ENCODE measurements at places on chromosomes 13 and 19.
A peak's percentile ranks its signal among the peaks of the same experiment; 100 is the strongest.

DNA sequence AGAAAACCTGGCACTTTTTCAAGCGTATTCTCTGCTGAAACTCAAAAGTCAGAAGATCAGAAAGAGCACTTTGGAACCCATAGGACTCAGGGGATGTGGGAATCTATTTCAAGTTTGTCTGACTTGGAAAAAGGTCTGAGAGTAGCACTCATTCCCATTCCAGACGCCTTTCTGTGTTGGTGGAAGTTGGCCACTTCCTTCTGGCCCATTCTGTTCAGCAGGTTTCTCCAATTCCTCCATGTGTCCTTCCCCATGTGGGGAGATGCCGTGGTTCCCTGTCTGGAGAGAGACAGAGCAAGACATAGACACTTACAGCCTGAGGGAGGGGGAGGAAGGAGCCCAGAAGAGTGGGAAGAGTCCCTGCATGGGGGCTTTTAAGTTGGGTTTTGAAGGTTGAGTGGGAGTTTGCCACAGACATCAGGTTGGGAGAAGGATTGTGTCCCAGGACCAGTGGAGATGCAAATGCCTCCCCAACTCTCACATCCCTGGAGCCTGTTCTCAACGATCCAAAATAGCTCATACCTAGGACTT is 48.0 kb downstream of the CELF5 start:
- no peak for DNase-seq

GRCh38 chr19:15829306-15829698 is 13.8 kb upstream of the OR10H1 start:
- no peak for DNase-seq

- DNase-seq = no peak
These were observed 10.8 kb downstream of the RASL11A start for GRCh38 chr13:27281420-27281819.

GRCh38 chr13:112792511-112792910 is 102.7 kb downstream of the ATP11A start:
- DNase-seq = no peak

DNA sequence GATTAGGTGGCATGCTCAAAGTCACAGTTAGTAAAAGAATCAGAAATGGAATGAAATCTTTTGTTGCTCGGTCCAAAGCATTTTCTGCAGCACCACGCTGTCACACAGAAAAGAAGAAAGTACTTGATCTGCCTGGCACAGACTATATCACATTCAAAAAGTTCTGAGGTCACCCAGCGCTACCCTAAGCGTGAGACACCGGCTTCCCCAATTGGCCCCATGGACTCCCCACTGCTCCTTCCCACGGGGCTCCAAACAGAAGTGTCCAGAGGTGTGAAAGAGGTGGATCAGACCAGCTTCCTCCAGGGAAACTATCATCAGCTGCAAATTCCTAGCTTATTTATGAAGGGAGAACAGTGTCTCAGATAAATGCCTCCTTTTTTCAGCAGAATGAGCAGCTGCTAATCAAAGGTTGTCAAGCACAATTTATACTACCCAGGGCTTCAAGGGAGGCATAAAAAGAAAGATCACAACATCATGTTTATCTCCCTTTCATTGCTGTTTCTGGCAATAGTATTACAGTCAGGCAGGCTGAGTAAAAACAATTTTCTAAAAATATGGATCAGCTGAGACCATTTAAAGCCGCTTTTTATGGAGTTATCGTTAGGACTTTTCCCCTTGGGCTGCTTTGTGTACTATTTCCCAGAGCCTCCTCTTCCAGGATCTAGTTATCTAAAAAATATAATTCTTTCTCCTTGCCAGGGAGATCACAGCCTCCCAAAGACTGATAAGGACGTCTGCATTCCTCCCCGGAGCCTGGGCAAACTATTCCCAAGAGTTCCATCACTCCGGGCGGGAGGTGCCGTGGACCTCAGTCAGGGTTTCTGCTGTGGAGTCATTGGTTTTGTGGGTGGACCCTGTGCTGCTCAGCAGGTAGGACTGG is 208.0 kb downstream of the LHFPL6 start:
- no peak for DNase-seq

DNA sequence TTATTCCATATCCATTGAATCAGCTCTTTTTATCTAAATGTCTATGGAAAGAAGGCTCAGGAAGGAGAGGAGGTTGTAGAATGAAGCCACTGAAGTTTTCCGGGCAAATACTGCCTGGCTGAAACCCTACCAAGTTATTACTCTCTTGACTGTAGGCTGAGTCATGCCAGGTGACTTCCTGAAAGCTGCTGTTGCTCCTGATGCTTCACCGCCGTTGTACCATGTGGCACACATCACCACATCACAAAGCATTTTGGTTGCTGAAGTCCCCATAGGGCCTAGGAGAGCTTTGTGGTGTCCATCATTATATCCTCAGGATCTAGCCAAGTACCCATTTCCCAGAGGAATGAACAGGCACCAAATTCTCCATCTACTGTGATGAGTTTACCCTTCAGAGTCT is 11.1 kb upstream of the TDRD12 start:
- peak; percentile 16 for DNase-seq

DNA sequence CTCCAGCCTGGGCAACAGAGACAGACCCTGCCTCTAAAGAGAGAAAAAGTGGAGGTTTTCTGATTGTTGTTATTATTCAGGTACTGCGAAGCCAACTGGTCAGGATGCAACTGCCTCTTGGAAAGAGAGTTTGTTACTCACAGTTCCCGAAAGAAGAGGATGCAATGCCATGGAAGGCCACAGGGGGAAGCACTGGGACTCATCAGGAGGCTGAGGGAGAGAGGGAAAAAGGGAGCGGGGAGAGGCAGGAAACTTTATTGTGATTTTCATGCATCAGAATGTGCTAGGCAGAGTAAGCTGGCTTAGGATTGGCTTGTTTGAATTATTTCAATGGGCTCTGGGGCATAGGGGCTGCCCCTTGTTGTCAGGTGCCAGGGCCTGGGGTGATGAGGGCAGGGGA is 27.6 kb downstream of the MYO9B start:
- no peak for DNase-seq

DNA sequence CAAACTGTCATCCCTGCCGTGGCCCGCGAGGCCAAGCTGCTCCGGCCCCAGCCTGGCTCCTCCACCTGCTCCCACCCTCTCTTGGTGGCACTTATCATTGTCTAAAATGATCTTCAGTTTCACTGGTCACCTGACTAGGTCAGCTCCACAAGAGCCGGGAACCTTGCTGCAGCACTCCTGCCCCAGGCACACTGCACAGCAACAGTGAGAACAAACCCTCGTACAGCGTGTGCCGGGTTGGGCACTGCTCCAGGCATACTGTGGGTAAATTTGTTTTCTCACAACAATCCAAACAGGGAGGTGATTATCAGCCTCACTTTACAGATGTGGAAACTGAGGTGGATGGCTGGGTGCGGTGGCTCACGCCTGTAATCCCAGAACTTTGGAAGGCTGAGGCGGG is 8.9 kb downstream of the DEDD2 start:
- no peak for DNase-seq

DNA sequence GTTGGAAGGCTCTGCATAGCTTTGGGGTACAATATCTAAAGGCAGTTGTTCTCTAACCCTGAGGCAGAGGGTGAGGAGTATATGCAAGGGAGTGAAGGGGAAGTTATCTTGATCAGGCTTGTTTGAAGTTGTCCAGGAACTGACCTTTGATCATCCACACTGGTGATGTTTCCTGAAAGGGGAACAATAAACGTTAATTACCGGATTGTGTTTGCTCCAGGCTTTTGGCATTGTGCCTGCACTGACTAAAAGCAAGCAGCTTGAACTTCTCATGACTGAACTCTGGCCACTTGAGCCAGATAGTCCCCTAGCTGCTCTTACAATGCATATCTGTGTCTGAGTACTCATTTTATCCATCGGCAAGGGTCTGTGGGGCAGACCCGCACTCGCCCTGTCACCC is 27.0 kb upstream of the ZNF726 start:
- DNase-seq = no peak

- no peak for DNase-seq
These were observed 20.4 kb downstream of the CHERP start for GRCh38 chr19:16521715-16522289.

GRCh38 chr13:112532837-112533745 is 54.9 kb downstream of the TUBGCP3 start:
- DNase-seq = no peak

DNA sequence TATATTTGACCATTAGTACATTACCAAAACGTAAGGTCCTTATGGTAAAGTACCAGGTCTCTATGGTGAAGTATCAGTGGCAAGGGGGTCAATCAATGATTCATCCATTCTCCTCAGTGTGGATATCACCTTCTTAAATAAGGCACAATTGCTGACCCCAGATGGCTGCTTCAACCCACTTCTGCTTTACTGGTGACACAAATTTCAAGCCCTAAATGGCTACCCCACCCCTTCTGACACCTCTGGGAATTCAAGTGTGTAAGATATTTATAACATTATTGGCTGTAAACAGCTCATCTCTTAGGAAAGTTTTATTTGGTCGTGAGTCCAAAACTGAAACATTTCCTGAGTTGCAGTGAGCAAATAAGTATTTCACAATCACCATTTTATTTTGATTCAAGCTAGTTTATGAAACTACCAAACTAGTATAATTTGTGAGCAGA is 7.9 kb upstream of the WBP4 start:
- no peak for DNase-seq

GRCh38 chr13:79673310-79673992 is 192.5 kb downstream of the NDFIP2 start:
- DNase-seq = no peak

- DNase-seq = no peak
These were observed 10.3 kb downstream of the PALM start for GRCh38 chr19:718991-719512.

DNA sequence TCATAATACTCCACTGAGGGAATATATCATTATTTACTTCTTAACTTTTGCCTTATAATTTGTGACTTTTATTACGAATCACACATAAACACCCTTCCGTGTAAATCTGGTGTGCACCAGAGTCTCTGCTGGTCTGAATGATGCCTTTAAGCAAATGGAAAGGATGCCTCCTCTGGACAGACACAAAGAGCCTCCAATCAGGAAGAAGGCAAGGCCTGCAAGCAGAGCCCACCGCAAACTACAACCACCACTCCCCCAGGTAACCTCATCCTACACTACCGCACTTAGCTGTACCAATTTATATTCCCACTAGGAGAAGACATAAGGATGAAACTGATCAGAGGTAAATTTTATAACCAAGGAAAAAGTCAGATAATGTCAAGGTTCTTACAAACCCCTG is 137.6 kb downstream of the KLF12 start:
- DNase-seq = no peak

DNA sequence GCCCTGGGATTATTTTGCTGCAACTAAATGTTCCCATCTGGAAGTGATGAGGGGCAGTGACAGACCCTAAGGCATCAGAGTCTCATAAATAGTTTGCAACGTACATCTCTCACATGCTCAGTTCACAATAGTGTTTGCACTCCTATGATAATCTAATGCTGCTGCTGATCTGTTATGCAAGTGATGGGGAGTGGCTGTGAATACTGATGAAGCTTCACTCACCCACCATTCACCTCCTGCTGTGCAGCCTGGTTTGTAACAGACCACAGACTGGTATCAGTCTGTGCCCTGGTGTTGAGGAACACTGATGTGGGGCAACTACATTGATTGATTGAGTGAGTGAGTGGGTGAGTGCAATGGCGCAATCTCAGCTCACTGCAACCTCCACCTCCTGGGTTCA is 54.9 kb downstream of the ZNF726 start:
- no peak for DNase-seq

DNA sequence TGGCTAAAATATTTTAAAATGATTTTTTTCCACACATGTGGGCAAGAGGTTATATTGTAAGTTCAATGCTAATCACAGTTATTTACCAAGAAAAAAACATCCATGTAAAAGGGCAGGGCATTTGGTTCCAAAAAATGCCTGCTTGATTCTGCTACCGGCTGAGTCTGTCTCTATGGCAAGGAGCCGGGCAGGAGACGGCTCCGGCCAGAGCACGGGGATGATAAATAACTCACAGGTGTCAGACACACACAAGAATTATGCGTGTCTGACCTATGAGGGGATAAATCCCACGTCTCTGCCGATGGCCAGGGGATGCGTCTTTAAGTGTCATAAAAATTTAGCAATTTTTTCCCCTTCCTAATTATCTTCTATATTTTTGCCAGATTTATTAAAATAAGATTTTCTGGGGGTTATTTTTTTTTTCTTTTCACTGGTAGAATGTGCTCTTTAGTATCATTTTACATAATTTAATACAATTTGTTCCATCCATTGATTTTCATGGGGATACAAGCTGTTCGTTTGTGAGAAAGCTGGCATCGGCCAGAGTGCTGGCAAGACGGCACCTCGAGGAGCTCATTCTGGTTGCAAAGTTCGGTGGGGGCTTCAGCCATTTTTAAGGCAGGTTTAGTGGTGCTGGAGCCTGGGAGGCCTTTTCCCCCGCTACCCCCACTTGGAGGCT is 253.9 kb downstream of the ZNF536 start:
- no peak for DNase-seq

GRCh38 chr13:22210134-22210930 is 539.5 kb downstream of the FGF9 start:
- DNase-seq = no peak

GRCh38 chr13:101627556-101627943 is 175.1 kb downstream of the ITGBL1 start:
- DNase-seq = no peak

DNA sequence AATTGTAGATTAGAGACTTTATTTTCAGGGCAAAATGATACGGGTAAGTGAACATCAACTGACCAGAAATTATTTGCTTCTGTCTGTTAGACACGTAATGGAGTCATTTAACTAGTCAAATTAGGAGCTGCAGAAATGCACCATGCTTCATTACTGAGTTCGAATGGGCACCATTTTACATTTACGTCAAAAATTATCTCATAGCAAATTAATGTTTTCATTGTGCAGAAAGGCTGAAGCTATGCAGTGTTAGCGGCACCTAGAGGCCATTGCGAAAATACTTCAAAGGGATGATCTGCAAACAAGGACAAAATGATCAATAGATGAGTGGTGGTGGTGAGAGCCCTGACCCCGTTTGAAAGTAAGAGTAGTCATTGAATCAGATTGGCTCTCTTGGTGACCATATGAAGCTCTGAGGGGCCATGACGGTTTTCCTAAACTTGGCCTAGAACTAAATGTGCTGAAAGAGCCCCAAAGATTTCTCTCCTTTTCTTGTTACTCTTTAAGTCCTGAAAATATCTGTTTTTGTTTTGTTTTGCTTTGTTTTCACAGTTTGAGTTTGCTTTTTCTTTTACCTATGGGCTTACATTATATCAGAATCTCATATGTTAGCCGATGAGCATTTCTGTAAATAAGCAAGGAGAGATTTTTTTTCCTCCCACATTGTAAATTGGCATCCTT is 277.9 kb downstream of the ZNF536 start:
- no peak for DNase-seq

- DNase-seq = no peak
These were observed 239.2 kb upstream of the MIR17HG start for GRCh38 chr13:91108315-91108714.

Data from activated T-cell treated with anti-CD3 and anti-CD28 coated beads for 1 hour (primary cell).